IMR-90 (cell line): ENCODE measurements at places on chromosomes 1 and 21. TPM values are rescaled to one million over a fixed set of nuclear protein-coding genes. Genes with fewer than 3 reads are reported as not detected.
A peak's percentile ranks its signal among the peaks of the same experiment; 100 is the strongest.

- no peak overlapping the region for H3K4me3 ChIP-seq
- no peaks in the 10 kb centered on the region for H3K27me3 ChIP-seq
- no peak overlapping the region for H3K27ac ChIP-seq
- no peaks in the 10 kb centered on the region for H3K36me3 ChIP-seq
- no peaks in the 10 kb centered on the region for H3K4me1 ChIP-seq
These were observed 40.1 kb downstream of the S100A10 start for GRCh38 chr1:151953409-151954094.

Gene DENND2D
- 0.83 and 0.90 TPM in 2 replicates for total RNA-seq

Gene NPL
- 0.36 and 0.83 TPM in 2 replicates for total RNA-seq

- H3K4me1 ChIP-seq = 0 out of 2 replicates have a peak, but pooled peaks cover 1% of the 10 kb centered on the region
- no peak overlapping the region for H3K27ac ChIP-seq
- H3K4me3 ChIP-seq = no peak overlapping the region
- no peak for DNase-seq
- no peaks in the 10 kb centered on the region for H3K36me3 ChIP-seq
These were observed 16.1 kb downstream of the MAB21L3 start for GRCh38 chr1:116127123-116127847.

GRCh38 chr21:41460578-41461527, 34.8 kb downstream of the MX1 start:
- DNase-seq = peak; percentile 72
- H3K4me3 ChIP-seq = no peak overlapping the region
- no peaks in the 10 kb centered on the region for H3K4me1 ChIP-seq
- no peak overlapping the region for H3K27ac ChIP-seq
- no peaks in the 10 kb centered on the region for H3K36me3 ChIP-seq

Gene GJC2
- 1.1 and 1.4 TPM in 2 replicates for total RNA-seq

GRCh38 chr21:46557469-46557868, 47.4 kb downstream of the S100B start:
- no peak overlapping the region for H3K4me3 ChIP-seq
- H3K27me3 ChIP-seq = no peaks in the 10 kb centered on the region

- H3K4me1 ChIP-seq = no peaks in the 10 kb centered on the region
- peaks cover 69% of the 10 kb centered on the region for H3K27me3 ChIP-seq
- no peak overlapping the region for H3K4me3 ChIP-seq
These were observed 18.1 kb upstream of the EPHA8 start for GRCh38 chr1:22545141-22545540.

Gene TMPRSS2
- total RNA-seq = not detected in 2 replicates

GRCh38 chr1:184608990-184609389, 145.7 kb downstream of the EDEM3 start:
- H3K36me3 ChIP-seq = no peaks in the 10 kb centered on the region
- no peak overlapping the region for H3K27ac ChIP-seq
- H3K4me1 ChIP-seq = peaks cover 3% of the 10 kb centered on the region; the same call in 1 of the 2 replicates

GRCh38 chr1:176557543-176558258, 94.7 kb downstream of the PAPPA2 start:
- H3K4me1 ChIP-seq = no peaks in the 10 kb centered on the region
- H3K27me3 ChIP-seq = no peaks in the 10 kb centered on the region
- no peaks in the 10 kb centered on the region for H3K36me3 ChIP-seq
- no peak for DNase-seq
- no peak overlapping the region for H3K4me3 ChIP-seq
- no peak overlapping the region for H3K27ac ChIP-seq

- DNase-seq = no peak
- no peak overlapping the region for H3K27ac ChIP-seq
- no peaks in the 10 kb centered on the region for H3K27me3 ChIP-seq
These were observed 91.3 kb downstream of the CATSPERE start for GRCh38 chr1:244552336-244552735.

- peaks cover 25% of the 10 kb centered on the region for H3K27me3 ChIP-seq
- H3K27ac ChIP-seq = no peak overlapping the region
- H3K4me1 ChIP-seq = no peaks in the 10 kb centered on the region
- DNase-seq = peak; percentile 29
- H3K36me3 ChIP-seq = no peaks in the 10 kb centered on the region
These were observed 41.6 kb upstream of the GRHL3 start for GRCh38 chr1:24277420-24278169.

GRCh38 chr1:244289991-244290785, 161.5 kb downstream of the ADSS2 start:
- no peaks in the 10 kb centered on the region for H3K27me3 ChIP-seq
- no peaks in the 10 kb centered on the region for H3K4me1 ChIP-seq
- no peak overlapping the region for H3K27ac ChIP-seq

GRCh38 chr21:35211782-35212181, 162.7 kb upstream of the RUNX1 start:
- H3K27me3 ChIP-seq = no peaks in the 10 kb centered on the region
- no peaks in the 10 kb centered on the region for H3K36me3 ChIP-seq
- peak; percentile 76 for DNase-seq
- H3K4me1 ChIP-seq = peaks cover 23% of the 10 kb centered on the region
- H3K27ac ChIP-seq = no peak overlapping the region

GRCh38 chr21:33286600-33287456, 20.7 kb downstream of the IL10RB start:
- H3K36me3 ChIP-seq = peaks cover 20% of the 10 kb centered on the region
- peak; percentile 70 for DNase-seq
- H3K27me3 ChIP-seq = no peaks in the 10 kb centered on the region
- H3K4me3 ChIP-seq = no peak overlapping the region
- H3K27ac ChIP-seq = 0 out of 2 replicates have a peak overlapping the region, but pooled peaks have one; percentile 5
- peaks cover 7% of the 10 kb centered on the region for H3K4me1 ChIP-seq

DNA sequence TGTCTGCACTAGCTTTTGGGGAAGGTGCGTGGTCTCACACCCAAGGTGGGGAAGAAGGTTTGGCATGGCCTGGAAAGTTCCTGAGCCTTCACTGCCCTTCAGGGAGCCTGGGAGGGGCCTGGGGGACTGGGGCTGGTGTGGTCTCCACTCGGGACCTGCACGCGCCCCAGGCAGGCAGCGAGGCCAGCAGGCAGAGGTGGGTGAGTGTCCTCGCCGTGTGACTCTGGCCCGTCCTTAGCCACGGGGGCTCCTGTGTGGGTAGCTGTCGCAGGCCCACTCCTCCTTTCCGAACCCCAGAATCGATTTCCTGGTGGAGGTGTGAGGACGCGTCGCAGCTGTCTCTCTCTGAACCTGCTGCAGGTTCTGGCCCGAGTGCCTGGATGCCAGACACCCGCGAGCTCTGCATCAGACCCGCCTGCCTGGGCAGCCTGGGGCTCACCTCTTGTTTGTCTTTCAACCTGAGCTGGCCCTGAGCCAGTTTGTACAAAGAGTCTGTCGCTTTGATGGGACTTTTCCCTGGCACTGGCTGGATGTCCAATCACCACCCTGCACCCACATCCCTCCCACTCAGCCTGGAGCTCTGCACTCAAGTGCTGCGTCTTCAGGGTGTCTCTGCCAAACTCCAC, 36.0 kb upstream of the SLC19A1 start:
- H3K4me3 ChIP-seq = no peak overlapping the region
- H3K27me3 ChIP-seq = peaks cover 57% of the 10 kb centered on the region
- H3K4me1 ChIP-seq = no peaks in the 10 kb centered on the region; the same call in 1 of the 2 replicates
- DNase-seq = no peak
- H3K36me3 ChIP-seq = no peaks in the 10 kb centered on the region

GRCh38 chr1:40469327-40469726, 7.8 kb upstream of the ZFP69 start:
- no peak overlapping the region for H3K4me3 ChIP-seq
- H3K36me3 ChIP-seq = peaks cover 5% of the 10 kb centered on the region; the same call in 1 of the 2 replicates
- no peaks in the 10 kb centered on the region for H3K27me3 ChIP-seq
- DNase-seq = no peak
- H3K27ac ChIP-seq = no peak overlapping the region
- H3K4me1 ChIP-seq = no peaks in the 10 kb centered on the region

DNA sequence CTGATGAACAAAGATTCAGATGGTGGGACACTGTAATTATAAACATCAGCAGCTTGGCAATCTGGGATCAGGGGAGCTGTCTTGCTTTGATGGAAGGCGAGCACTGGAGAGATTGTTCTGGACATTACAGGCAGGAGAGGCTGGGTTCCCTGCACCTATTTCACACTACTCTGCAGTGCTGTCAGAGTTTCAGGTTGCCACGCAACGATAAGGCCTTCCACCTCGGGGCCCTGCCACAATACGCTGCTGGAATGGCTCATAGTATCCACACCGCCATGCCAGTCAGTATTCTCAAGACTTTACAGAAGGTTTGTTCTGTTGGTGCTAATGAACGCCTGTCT, 96.8 kb downstream of the GLIS1 start:
- no peaks in the 10 kb centered on the region for H3K36me3 ChIP-seq
- peaks cover 2% of the 10 kb centered on the region; the same call in 1 of the 2 replicates for H3K27me3 ChIP-seq
- no peak overlapping the region for H3K27ac ChIP-seq
- no peaks in the 10 kb centered on the region; the same call in 1 of the 2 replicates for H3K4me1 ChIP-seq

- no peak overlapping the region for H3K4me3 ChIP-seq
- H3K27ac ChIP-seq = no peak overlapping the region
- no peak for DNase-seq
- no peaks in the 10 kb centered on the region for H3K27me3 ChIP-seq
These were observed 40.7 kb downstream of the VTCN1 start for GRCh38 chr1:117169871-117170596.
